Left ventricle myocardium inferior (tissue), 1 donor: ENCODE measurements at places on chromosomes 11 and 22.

DNA sequence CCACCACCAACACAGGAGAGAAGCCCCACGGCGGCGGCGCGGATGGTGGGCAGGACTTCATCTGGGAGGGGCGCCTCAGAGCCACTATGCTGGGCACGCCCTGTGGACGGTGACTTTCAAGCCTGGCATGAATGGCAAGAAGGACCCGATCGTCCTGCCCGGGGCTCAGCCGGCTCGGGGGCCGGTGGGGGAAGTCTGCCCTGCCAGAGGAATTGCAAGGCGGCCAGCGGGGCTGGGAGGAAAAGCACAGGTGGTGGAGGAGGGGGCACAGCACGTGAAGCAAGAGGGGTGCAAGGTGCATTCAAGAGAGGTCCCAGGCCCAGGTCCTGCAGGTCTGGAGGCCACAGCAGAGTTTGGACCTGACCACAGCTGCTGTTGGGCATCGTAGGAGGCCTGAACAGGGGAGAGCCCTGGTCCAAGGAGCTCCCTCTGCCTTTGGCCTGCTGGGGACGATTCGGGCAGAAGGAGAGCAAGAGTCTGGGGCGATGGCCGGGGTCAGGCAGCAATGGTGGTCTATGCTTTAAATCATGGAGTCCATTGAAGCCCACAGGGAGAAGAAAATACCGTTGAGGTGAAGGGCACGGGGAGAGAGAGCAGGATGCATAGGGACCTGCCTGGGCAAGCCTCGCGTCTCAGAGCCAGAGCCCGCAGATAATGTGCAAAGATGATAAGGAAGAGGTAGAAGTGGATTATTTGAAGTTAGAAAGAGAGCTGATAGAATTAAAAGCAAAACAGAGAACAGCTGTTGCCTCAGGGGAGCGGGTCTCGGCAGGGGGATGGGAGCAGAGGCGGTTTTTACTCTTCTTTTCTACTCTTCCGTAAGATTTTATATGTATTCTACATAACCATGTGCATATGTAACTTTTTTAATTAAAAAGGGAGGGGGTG is 82.6 kb upstream of the SHISAL1 start:
- peak; percentile 3 for DNase-seq

DNA sequence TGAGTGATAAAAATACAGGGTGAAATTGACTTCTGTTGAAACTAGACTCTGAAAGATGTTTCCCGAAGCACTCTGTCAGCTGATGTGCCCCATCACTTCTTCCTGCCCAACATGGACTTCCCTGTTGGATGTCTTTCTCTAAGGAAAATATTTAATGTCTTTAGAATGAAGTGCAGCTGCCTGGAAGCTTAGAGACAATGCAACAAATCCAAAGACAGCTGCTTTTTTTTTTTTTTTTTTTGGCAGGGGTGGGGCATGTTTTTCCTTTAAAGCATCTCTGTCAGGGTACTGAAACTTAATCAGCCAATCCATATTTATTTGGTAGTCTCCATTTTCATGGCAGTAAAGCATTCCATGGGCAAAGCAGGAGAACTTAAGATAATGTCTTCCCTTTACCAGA is 5.9 kb downstream of the JAM3 start:
- no peak for DNase-seq

DNA sequence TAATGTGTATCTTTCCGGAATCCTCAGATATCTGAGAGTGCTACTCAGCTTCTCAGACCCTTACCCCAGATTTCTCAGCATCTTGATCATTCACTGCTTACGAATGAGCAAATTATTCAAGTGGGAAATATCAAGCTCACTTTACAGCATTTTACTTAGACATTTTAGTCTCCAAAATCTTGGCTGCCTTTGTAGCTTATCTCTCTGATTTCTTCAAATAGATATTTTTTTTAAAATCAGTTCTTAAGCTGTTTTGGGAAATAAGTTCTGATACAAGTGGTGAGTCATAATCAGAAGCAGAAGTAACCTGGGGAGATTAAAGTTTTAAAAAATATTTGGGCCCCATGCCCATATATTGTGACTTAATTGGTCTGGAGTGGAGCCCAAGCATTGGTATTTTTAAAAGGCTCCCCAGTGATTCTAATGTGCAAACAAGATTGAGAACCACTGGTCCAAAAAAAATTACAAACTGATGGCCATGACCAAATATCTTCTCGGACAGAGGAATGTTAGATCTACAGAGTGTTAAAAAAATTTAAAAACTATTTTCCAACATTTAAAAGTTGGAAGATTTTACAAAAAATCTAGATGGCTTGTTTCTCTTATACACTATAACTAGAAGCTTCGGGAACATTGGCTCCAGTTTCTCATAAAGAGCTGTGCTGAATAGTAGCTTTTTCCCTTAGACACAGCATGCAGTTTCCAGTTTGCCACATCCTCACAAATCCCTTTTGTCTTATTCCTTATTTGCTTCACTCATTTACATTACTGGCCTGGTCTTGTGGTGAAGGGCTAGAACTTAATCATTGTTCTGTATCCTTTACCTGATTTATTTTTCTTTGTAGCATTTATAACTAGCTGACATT is 87.8 kb upstream of the BMAL1 start:
- DNase-seq = no peak

DNA sequence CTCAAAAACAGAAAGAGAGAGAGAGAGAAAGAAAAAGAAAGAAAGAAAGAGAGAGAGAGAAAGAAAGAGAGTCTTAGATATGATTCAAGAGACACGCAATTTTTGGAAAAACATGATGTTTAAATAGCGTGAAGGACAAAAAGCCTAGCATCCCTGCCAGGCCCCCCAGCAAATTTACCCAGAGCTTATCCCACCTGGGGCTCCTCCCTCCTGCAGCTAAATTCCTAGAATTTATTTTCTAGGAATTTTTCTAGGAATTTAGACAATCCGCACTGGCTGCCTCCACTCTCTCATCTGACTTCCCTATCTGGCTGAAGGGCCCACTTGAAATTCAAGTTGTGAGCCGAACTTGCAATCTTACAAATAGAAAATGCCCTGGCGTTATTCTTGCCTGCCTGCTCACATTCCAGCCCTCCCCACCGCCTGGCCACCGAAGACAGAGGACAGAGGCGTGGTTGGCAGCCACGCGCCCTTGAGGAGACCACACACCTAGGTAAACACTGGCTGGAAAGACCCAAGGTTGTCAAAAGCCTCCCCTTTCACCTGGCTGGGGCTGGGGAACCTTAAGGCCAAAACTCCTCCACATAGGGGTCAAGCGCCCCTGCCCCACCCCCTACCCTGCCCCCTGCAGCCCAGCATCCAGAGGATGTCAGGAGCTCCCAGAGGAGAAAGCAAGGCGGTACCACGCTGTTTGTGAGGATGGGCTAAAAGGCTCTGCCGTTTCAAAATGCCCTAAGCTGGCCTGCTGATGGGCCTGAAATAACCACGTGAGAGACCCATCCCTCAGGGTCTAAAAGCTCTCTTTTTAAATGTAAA is 42.2 kb downstream of the AHNAK start:
- DNase-seq = no peak

DNA sequence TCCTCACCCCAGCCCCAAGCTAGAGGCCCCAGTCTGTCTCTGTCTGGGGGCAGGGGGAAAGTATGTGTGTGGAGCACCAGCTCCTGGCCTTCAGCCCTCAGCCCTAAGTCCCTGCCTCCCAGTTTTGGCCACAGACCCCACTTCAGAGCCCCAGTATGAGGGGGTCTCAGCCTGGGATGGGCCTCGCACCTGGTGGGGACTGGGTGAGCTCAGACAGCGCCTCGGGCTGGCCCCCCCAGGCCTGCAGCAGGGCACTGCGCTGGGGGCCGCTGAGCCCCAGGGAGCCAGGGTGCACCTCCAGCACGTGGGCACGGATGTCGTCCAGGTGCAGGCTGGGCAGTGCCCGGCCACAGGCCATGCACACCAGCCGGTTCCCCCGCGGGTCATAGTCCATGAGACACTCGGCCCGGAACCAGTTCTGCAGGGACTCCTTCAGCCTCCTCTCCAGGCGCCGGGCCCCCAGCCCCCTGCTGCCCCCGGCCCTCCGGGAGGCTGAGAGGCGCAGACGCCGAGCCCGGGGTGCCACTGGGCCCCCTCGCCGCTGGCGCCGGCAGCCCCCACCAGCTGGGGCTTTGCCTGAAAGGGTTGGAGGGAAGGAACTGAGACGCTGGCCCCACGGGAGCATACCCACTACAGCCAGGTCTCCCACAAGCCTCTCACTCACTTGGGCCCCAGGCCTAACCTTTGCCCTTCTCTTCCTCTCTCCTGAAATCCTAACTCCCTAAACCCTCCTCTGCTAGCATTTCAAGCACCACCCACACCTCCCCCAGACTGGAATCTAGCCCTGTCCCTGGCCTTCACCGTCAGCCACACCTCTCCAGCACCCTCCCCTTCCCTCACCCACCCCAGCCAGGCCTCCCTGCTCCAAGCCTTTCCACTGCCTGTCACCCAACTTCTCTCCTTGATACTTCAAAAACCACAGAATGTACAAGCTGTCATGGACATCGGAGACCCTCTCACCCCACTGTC is 3.6 kb downstream of the ZFTA start:
- DNase-seq = no peak

- DNase-seq = no peak
These were observed 51.8 kb upstream of the SLC36A4 start for GRCh38 chr11:93249459-93250220.
